ENCODE measurements at places on chromosomes 3 and 15. TPM values are rescaled to one million over a fixed set of nuclear protein-coding genes. Genes with fewer than 3 reads are reported as not detected.

DNA sequence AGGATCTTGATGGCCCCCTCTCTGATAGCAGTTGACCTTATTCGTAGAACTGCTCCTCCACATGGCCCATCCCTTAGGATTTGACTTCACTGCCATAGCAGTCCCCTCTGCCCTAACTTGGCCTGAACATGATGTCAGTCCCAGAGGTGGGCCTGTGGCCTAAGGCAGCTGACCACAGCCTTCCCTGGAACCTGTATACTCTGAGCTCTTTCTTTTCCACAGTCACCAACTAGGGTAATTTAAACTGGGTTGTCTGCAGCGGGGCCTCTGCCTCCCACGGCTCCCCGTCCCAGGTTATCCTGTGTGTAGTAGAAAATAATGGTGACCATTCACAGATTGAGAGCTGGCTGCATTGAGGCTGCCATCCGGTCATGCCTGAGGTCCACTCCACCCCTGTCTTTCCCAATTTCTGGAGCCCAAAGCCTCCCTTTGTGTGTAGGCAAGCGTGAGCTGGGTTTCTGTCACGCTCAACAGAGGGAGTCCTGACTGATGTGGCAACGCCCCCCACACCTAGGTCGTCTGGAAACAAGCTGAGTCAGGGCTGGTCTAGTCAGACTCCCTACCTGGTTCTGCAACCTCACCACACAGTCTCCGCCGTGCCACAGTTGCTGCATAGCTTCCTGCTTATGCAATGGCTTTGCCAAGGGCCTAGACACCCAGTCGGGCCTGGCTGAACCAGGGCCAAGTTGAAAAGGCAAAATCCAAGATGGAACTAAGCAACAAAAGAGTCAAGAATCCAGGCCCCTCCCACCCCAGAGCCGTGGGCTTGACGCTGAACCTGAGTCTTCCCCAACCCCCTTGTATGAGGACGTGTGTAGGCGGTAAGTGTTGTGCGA lies 284.5 kb downstream of the XXYLT1 start:
- no peak for DNase-seq

DNA sequence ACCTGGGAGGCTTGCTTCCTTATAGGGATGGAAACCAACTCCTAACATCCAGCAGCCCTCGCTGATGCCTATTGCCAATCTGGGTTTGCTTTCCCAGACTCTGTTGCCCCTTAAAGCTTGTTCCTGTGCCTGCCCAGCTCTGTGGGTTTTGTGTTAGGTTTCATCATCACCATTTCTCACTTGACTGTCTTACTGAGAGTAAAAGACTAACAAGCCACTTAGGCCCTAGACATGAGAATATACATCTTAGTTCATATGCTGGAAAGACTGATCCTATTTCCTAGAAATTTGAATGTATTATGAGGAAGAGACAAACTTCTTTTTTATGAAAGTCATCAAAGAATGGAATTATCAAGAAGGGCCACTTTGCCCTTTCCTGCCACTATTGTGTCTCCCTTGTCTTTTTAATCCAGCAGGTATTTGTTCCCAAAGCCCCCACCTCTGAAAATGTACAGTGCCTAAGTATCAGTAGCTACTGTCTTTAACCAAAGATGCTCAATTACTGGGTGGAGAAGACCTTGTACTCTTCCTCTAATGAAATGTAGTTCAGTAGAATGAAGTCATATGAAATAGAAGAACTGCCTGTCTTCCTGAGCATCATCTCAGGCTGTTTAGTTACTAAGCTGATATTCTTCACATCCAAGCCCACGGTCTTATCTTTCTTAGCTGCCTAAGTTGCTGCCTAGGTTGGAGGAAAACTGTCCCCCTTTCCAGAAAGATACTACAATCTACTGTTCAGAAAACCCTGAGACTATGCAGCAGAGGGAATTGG lies 59.8 kb upstream of the ZPLD1 start:
- no peak for DNase-seq

GRCh38 chr3:50275141-50275995 lies 3.5 kb upstream of the LSMEM2 start:
- DNase-seq = no peak

GRCh38 chr3:96734273-96735009 lies 80.0 kb upstream of the EPHA6 start:
- no peak for DNase-seq

DNA sequence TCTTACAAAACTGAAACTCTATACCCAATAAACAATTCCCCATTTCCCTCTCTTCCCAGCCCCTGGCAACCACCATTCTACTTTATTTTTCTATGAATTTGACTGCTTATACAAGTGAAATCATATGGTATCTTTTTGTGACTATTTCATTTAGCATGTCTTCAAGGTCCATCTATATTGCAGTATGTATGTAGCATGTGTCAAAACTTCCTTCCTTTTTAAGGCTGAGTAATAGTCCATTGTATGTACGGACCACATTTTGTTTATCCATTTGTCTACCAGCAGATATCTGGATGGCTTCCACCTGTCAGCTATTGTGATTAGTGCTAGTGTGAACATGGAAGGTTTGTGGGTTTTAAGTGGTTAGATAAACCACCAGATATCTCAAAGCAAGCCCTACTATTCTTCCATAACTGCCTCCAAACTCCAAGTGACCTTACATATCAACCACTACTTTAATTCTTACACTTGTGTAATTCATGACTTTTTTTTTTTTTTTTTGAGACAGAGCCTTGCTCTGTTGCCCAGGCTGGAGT lies 134.7 kb downstream of the TMCC1 start:
- no peak for DNase-seq

DNA sequence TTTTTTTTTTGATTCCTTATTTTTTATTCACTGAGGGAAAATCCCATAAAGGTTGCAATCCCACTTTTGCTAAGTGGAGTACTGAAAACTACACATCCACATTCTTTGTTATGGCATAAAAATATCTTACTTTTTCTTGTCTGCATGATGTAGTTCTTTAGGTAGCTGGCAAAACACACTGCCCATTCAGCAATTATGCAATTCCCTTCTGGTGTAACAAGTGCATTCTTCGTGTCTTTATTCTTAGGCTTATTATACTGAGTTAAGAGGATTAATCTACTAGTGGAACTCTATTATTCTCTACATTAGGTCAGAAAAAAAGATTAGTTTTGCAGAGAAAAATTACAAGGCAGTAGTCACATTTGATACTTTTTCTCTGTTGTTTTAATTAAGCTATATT lies 403.8 kb upstream of the GBE1 start:
- no peak for DNase-seq

- no peak for DNase-seq
Measured at GRCh38 chr15:98775498-98776230, 127.3 kb downstream of the IGF1R start.

- no peak for DNase-seq
Measured at GRCh38 chr3:25191673-25192072, 236.4 kb upstream of the RARB start.

DNA sequence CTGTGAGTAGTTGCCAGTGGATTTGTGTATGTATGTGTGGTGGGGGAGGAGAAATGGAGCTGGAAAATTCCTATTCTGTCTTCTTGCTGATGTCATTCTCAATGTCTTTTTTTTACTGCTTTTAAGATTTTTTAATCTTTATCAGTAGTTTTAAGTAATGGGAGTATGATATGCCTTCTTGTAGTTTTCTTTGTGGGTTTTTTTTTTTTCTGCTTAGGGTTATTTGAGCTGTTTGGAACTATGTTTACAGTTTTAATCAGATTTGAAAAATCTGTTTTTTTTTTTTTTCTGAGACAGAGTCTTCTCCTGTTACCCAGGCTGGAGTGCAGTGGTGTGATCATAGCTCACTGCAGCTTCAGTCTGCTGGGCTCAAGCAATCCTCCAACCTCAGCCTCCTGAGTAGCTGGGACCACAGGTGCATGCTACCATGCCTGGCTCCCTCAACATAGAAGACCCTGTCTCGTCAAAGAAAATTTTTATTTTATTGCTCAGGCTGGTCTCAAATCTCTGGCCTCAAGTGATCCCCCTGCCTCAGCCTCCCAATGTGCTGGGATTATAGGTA lies 37.1 kb downstream of the RPL39L start:
- DNase-seq = no peak

DNA sequence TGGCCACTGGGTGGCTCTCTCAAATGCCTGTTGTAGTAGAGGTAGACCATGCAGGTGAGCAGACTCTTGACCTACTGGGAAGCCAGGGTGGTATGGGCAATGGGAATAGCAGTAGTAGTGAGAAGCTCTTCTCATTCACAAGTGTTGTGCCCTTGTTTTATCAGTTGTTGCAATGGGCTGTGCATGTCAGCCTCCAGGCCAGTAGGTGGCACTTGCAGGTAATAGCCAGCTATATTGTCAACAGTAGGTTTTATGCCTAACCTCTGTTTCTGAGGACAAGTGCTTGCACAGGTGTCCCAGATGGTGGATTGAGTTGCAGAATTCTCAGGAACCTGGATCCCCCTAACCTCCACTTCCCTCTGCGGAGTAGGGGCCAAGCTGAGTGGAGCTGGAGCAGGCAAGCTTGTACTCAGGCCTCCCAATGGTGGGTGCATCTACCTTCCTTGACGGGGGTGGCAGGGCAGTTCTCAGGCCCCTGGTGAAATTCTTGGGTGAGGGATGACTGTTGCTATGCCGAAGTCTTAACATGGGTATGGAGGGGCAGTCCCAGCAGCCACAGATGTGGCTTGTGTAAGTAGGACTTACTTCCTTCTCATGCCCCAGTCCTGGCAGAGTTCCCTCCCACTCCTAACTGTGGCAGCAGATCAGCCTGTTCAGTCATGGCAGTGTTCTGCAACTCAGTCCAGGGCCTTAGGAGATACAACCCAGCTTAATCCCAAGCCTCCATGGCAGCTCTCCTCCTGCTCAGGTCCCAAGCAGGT lies 104.3 kb downstream of the NEO1 start:
- DNase-seq = no peak

DNA sequence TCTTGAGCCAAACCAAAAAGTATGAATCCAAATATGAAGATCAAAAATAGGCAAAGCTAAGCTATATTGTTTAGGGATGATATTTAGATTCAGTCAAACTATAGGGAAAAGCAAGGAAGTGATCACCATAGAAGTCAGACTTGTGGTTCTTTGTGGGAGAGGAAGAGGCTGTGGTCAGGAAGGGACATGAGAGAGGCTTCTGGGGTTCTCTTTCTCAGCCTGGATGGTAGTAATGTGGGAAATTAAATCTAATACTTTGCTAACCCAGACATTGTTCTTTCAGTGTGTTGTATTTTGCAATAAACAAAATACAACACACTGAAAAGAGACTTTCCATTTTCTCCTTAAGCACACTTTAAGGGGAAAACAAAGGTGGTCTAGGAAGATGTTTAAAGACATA lies 3.1 kb downstream of the CX3CR1 start:
- DNase-seq = no peak

GRCh38 chr3:131193641-131194238 lies 167.1 kb downstream of the NEK11 start:
- no peak for DNase-seq

GRCh38 chr15:64163659-64164362 lies 989 bp upstream of the PPIB start:
- no peak for DNase-seq

DNA sequence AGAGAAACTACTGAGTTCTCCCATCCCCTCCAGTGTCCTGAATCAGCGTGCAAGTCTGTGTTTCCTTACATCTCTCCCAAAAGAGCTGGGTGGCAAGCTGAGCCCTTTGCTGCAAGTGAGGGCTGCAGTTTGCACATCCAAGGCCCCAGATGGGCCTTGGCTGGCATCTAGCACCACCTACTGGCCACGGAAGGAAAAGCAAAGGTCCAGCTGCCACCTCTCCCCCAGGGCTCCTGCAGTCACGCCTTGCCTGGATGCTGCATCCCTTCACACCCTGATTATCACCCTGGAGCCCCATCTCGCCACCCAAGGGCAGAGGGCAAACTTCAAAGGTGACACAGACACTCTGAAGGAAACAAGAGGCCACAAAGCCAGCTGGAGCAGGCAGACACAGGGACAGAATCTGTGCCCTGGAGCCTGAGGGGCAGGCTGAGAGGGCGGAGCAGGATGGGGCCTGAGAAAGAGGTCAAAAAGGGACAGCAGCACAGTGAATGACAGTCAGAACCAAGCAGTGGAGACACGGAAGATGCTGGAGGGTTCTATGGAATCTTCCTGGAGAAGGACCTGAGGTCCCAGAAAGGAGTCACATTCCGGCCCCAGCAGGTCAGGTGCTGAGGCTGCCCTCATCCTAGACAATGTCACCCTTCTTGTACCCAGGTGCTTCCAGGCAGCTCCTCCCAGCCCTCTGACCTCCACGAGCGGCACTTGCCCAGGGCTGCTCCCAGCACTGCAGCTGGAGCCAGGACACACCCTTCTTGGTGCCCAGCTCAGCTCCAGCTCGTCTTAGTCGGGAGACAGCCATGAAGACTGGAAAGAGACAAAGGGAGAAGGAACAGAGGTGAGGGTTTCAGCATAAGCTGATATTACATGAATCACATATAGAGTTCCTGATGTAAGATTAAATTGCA lies 18.3 kb upstream of the NTRK3 start:
- no peak for DNase-seq

GRCh38 chr3:157103860-157104259 lies 56.1 kb downstream of the CCNL1 start:
- no peak for DNase-seq

GRCh38 chr15:47565949-47566348 lies 151.4 kb upstream of the SEMA6D start:
- no peak for DNase-seq

GRCh38 chr3:50415816-50416215 lies 56.5 kb upstream of the TMEM115 start:
- DNase-seq = no peak

DNA sequence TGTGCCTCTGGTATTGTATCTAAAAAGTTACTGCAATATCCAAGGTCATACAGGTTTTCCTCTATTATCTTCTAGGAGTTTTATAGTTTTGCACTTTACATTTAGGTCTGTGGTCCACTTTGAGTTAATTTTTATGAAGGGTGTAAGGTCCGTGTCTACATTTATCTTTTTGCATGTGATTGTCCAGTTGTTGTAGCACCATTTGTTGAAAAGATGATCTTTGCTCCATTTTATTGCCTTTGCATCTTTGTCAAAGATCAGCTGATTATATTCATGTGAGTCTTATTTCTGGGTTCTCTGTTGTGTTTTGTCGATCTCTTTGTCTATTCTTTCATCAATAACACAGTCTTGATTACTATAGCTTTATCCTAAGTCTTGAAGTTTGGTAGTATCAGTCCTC lies 6.7 kb downstream of the CHRNA7 start:
- DNase-seq = no peak

GRCh38 chr3:78804251-78805037 lies 963.4 kb downstream of the ROBO1 start:
- DNase-seq = no peak

DNA sequence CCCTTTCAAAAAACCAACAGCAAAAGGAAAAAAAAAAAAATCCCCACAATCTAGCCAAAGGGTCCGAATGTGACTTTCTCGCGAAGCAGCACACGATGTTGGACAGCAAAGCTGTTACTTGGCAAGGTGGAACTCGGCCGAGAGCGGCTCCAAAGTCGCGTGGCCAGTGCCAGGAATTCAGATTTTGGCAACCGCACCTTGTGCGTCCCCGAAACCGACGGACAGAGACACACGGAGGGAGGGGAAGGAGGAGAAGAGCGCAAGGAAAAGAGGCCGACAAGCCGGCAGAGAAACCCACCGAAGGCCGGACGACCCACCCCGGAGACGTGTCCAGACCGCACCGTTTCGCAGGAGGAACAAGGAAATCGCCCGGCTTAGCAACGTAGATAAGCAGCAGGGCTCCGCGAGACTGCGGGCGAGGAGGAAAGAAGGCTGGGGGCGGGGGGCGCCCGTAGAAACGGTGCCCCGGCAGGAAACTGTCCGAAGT lies 517.3 kb downstream of the MECOM start:
- DNase-seq = no peak

Gene AHSG
- 0.39 TPM for polyA plus RNA-seq

Gene KNL1
- polyA plus RNA-seq = 17.9 TPM

Gene UACA
- 105 TPM for polyA plus RNA-seq

Gene COL6A6
- 3.5 TPM for polyA plus RNA-seq

Gene CCR2
- polyA plus RNA-seq = 1.8 TPM
